Right ventricle myocardium inferior (tissue), 1 donor: ENCODE measurements at places on chromosomes 12 and 14.
A peak's percentile ranks its signal among the peaks of the same experiment; 100 is the strongest.

- DNase-seq, result no peak
Observed at GRCh38 chr12:50925342-50925651, 27.0 kb upstream of the HIGD1C start.

DNA sequence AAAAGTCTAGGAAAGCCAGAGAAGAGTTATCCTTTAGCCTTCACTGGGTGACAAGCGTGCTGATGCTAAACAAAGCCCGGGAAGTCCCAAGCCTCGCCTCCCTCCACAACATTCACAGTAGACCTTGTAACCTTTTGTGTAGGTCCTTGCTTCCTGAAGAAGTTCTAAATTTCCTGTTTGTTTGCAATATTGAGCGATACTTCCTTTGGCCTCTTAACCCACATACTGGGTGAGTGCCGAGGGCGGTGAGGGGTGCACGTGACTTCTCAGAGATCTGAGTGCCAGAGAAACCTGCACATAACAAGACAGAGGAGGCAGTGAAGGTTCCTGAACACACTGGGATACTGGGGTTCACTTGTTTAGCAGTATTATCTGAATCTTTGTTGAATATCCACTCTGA, 134.3 kb downstream of the PLXNC1 start:
- no peak for DNase-seq

DNA sequence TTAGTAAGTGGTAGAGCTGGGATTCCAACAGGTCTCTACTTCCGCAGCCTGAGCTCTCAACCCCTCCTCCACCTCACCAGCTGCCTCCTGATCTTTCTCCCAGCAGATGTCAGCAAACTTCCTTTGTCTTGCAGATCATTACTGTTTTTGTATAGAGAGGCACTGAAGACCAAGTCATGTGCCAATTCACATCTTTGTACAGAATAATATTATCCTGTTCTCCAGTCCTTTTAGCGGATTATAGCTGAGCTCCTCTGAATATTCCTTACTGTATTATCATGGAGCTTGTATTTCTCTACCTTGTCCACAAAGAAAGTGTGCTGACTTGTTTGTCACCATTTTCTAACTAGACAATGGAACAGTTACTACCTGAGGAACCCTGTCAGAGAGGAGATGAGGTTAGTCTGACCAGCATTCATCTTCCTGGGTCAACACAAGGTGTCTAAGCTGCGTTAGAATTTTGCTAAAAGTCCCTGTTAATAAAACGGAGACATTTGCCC, 142.3 kb upstream of the ARHGAP5 start:
- no peak for DNase-seq

DNA sequence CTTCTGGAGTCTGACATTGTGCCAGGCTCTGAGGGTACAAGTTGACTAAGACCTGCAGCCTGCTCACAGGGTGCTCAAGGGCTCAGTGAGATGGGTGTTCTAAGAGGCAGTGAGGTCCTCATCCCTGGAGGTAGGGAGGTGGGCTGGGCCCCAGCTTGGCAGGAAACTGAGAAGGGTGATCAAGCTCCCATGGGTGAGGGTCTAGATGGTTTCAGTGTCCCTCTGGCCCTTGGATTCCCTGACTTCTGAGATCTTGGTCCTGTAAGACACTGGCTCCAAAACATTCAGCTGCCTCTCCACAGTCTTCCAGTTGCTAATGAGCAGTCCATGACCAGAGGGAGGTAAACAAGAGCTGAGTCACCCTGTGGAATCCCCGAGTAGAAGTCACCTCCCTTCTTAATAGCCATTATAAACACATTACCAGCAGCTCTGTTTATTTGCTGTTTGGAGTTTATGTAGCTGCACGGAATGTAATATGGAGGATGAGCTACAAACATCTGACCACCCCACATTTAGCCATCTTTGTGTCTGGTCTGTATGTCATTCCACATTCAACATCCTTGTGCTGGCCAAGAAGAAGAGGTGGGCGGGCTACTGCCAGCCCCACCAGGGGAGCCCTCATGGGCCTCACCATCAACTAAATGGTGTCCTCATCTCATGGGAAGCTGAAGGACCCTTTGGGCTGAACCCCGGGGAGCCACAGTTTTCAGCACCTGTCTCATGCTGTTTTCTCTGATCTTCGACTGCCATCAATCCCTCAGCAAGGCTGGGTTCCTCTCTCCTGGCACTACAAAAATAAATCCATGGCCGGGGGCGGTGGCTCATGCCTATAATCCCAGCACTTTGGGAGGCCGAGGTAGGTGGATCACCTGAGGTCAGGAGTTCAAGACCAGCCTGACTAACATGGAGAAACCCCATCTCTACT, 37.2 kb upstream of the BDKRB2 start:
- DNase-seq, result no peak

DNA sequence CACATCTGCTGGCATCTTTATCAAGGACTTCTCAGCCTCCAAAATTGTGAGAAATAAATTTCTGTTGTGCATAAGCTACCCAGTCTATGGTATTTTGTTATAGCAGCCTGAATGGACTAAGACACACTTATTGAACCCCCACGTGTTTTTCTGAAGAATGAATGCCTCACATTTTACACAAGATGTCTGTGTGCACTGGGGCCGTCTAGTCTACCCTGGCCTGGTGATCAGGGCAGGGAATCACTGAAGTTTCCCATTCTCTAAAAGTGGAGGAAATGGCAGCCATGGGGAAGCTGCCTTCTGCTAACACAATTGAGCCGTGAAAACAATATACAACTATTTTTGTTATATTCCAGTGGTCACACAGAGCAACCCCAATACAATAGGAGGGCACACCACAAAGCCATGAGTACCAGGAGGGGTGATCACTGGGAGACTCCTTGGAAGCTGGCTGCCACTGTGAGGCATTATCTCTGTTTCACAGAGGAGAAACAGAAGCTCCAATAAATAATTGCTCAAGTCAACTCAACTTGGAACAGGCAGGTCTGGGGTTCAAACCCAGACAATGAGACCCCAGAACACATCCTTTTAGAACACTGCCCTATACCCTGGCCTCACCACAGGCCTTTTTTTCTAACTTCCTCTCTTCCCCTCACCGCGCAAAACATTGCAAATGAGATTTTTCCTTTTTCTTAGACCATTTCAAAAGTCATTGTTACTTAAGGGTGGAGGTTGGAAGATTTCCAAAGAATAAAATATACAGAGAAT, 18.3 kb upstream of the LTA4H start:
- DNase-seq, result no peak

DNA sequence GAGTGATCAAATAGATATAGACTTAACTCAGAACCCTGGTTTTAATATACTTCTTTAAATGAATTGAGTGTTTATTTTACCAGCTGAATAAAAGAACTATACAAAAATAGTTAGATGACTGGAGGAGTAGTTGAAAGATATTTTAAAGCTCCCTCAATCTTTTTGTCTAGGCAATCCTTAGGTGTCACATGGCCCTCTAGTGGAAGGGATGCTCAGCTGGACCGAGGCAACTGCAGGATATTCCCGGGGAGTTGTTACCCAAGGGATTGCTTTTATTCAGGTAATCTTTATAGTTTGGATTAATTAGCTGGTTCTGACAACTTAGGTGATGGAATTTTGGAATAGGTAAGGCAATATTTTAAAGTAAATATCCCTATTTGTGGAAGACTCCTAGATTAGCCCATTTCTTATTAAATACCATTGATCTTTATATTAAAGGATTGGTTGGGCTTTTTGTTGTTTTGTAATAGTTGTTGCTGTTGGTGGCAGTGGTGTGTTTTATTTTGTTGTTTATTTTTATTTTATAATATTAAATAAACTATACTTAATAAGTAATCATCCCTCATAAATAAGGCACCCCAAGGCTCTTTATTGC, 57.1 kb downstream of the ZDHHC17 start:
- DNase-seq, result no peak

GRCh38 chr12:5210923-5211290, 167.2 kb downstream of the KCNA5 start:
- DNase-seq, result no peak

GRCh38 chr14:96255501-96256366, at the start of gene BDKRB1:
BDKRB1 (plus strand) TSS chr14:96256210; CDS start chr14:96263683, 7,473 bp downstream.
- no peak for DNase-seq

- no peak for DNase-seq
Observed at GRCh38 chr12:79420146-79420618, 270.6 kb downstream of the PAWR start.

GRCh38 chr14:47833011-47833410, 157.6 kb upstream of the MDGA2 start:
- no peak for DNase-seq

- DNase-seq, result no peak
Observed at GRCh38 chr12:123384994-123385376, 1.1 kb downstream of the KMT5A start.

DNA sequence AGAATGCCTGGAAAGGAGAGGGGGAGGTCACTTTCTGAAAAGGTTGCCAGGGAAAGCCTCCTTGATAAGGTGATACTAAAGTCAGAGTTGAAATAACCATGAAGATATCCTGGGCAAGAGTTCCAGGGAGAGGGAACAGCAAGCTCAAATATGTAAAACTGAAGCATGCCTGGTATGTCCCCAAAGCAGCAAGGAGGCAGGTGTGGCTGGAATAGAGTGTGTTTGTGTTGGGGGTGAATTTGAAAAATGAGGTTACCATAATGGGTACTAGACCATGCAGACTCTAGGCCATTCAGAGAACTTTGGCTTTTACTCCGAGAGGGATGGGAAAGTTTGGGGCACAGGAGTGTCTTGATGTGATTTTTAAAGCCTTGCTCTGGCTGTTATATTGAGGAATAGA, 66.7 kb upstream of the PTCSC3 start:
- DNase-seq, result no peak

- DNase-seq, result no peak
Observed at GRCh38 chr12:106758349-106759110, 16.0 kb upstream of the RIC8B start.

DNA sequence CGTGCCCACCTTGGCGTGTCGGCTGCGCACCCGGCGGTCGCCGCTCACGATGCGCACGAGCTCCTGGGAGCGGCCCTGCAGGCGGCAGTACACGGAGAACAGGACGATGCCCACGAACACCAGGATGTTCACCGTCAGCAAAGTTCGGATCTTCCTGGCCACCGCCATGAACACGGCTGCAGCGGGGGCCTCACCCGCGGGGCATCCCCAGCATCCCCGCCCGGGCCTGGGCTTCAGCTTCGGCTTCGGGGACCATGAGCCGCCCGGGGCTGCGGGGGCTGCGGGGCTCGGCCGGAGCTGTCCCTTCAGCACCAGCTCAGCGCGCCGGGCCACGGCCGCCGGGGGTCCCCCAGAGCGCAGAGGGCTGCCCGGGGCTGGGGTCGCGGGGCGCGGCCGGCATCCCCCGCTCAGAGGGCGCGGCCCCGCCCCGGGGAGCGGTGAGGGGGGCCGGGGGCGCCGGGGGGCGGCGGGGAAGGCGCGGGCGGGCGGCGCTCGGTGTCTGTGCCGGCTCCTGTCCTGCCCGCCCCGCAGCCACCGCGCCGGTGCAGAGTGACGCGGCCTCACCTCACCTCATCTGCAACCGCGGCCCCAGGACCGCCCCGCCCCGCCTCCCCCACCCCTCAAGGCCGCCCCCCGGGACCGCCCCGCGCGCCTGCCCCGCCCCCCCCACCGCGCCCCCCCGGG, at the start of gene GALNT9:
Gene GALNT9, minus strand, starts transcription at position 554 of the 684 bp plus-strand sequence. Its CDS starts 386 bp downstream, at position 168.
- peak; percentile 53 for DNase-seq

DNA sequence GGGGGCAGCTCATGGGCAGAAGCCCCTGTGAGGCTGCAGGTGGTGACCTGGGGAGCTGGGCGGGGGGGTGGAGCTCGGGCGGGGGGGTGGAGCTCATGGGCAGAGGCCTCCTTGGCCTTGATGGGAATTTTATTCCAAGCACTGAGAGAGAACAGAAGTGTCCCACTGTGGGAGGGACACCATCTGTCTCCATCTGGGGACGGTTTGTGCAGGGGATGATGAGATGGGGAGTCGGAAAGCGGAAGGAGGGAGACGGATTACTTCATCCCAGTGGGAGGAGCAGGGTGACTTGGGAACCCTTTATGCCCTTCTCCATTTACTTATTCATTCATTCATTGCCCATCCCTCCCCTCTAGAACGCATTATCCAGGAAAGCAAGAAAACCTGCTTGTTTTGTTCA, 304.7 kb downstream of the ADGRD1 start:
- DNase-seq, result no peak

GRCh38 chr12:5197656-5198055, 154.0 kb downstream of the KCNA5 start:
- DNase-seq, result no peak

GRCh38 chr12:127531542-127531941, 735.4 kb upstream of the TMEM132C start:
- no peak for DNase-seq

DNA sequence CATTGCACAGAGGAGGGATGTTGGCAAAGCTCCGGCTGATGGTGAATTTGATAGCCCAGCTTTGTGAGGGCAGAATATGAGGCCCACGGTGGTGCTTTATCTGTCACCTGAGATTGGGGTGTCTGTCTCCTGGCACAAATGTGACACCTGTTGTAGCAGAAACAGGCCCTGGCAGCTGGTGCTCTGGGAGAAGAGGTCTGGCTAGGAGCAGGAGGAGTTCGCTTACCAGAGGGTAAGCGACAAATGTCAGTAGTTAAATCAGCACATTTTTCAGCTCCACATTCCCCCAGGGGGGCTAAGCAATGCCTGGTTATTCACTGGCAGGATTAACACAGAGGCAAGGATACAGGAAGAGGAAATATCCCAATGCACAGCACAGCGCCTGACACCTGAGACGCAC, 71.1 kb downstream of the B4GALNT3 start:
- no peak for DNase-seq

DNA sequence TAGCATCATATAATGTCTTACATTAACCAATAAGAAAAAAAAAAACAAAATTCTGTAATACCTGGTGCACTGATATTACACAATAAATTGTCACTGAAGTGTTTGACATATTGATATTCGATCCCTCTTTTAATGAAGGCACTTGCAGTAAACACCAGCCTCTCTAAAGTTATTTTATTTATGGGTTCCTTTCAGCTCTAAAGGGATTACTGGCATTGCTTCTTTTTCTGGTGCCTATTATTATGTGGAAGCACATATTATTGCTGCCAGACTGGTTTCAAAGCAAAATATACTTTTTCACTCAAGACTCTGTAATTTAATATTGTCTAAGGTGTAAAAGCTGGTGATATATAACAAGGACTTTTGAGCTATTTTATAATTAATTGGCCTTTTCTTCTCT, 1090.5 kb downstream of the TRHDE start:
- no peak for DNase-seq

DNA sequence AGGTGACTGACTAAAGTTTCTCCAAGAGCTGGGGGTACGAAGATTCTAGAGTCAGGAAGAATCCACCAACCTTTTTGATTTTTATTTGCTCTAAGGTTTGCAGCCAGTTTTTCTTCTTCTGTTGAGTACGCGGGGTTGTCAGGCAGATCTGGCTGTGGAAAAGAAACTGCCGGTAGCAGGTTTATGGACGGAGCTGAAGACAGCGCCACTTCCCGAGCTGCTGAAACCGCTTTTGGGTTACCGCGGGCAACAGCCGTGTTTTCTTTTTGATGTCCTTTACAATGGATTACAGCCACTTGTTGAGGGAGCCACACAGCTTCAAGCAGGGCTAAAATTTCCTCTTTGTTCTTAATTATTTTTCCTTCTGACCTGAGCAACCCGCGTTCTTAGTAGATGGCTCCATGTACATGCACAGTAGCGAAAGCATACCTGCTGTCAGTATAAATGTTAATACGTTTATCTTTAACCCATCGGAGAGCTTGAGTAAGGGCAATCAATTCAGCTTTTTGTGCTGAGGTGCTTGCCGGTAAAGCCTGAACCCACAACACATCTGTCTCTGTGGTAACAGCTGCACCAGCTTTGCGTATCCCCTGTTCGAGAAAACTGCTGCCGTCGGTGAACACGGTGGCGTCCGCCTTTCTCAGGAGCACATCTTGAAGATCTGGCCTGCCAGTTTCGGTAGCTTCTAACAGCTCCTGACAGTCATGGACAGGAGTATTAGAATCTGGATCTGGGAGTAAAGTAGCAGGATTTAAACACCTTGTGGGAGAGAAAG, 674.3 kb downstream of the TMEM121 start:
- DNase-seq, result no peak

GRCh38 chr12:12230275-12230674, 36.6 kb downstream of the LRP6 start:
- DNase-seq, result no peak
